ENCODE measurements at places on chromosomes 13 and 19.

- DNase-seq: no peak
Measured at GRCh38 chr19:20925481-20925880, 2.4 kb downstream of the ZNF85 start.

DNA sequence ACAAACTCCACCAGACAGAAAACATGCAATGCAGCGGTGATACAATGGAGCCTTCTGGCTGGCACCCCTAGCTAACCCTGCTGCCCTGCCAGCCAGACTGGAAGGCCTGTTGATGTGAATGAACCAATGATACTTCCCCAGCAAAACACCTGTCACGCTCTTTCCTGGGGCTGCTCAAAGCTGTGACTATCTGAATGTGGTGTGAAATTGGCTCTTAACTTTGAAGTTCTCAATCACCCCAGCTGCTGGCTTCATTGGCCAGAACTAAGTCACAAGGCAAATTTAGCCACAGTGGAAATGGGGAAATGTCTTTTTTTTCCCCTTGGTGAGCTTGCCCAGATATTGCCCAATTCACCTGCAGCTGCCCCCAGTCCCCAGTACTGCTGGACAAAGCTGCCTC is 147.3 kb downstream of the SLC7A1 start:
- no peak for DNase-seq

DNA sequence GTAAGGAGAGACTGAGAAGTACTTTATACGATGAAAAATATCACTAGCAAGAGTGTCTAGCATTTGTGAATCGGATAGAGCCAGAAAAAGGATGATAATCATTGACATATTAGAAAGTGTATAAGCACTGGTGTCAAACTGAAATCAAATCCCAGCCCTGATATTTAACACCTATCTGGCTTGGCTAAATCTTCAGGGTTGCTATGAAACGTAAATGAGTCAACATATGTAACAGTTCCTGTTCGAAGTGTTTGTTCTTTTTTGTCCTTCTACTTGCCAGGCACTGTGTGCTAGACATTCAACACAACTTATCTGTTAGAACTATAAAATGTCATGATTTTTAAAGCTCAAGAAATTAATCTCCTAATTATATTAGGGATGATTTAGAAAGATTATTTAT is 40.8 kb downstream of the SERPINE3 start:
- DNase-seq: no peak

DNA sequence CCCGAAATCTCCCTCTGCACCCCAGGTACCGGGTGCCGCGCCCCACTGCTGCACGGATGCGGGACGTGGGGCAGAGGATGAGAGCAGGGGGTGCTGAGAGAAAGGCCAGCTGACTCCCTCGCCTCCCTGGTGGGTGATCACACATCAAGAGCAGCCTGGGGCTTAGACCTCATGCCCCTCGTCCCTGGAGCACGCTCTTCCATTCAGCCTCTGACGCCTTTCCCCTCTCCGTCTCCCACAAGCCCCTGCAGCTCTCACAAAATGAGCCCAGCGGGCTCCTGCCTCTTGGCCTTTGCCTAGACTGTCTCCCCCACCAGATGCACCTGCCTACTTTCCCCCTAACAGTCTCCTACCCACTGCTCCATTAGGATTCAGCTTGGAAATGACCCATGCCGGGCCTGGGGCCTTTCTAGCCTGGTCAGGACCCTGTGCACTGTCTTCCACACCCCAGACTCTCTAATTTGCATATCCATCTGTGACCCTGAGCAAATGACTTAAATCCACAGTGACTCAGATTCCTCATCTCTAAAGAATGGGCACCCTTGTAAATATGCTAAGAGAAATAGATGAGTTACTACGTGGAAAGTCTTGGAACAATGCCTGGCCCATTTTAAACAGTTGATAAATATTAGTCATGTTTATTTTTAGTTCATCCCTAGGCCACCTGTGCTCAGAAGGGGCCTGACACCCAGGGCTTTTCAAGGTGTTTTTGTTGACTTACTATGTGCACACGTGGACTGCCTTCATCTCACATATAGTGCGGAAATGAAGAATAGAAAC is 582 bp upstream of the PTPRH start:
- DNase-seq: no peak

DNA sequence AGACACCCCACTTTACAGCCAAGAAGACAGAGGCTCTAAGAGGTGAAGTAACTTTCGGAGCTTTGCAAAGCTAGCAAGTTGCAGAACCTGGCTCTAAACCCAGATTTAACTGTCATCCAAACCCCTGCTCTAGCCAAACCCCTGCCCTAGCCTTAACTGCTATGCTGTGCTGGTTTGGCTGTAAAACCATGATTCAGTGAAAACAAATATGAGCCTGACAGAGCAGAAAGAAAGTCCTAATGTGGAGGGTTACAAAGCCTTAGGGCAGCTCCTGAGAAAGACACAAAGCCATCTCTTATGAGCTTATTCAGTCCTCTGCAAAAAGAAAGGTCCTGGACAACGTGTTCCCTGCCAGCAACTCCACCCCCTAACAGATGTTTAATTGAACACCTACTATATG is 172.8 kb downstream of the KATNAL1 start:
- no peak for DNase-seq

- DNase-seq: no peak
Measured at GRCh38 chr19:48918801-48919247, 14.7 kb upstream of the DHDH start.

- no peak for DNase-seq
Measured at GRCh38 chr19:1956868-1957492, 16.0 kb downstream of the CSNK1G2 start.

All from stimulated activated CD8-positive, alpha-beta memory T cell treated with anti-CD3 and anti-CD28 coated beads, Interleukin-12 subunit alpha, Interleukin-12 subunit beta, amount 100 ng/mL, for 4 hours (primary cell).